Activated CD4-positive, alpha-beta T cell treated with anti-CD3 and anti-CD28 coated beads for 1 hour (primary cell): ENCODE measurements at places on chromosomes 2 and 18.

GRCh38 chr2:238251331-238251730, 11.5 kb upstream of the HES6 start:
- no peak for DNase-seq

- no peak for DNase-seq
These were observed 68.4 kb upstream of the CTDP1 start for GRCh38 chr18:79611040-79611681.

DNA sequence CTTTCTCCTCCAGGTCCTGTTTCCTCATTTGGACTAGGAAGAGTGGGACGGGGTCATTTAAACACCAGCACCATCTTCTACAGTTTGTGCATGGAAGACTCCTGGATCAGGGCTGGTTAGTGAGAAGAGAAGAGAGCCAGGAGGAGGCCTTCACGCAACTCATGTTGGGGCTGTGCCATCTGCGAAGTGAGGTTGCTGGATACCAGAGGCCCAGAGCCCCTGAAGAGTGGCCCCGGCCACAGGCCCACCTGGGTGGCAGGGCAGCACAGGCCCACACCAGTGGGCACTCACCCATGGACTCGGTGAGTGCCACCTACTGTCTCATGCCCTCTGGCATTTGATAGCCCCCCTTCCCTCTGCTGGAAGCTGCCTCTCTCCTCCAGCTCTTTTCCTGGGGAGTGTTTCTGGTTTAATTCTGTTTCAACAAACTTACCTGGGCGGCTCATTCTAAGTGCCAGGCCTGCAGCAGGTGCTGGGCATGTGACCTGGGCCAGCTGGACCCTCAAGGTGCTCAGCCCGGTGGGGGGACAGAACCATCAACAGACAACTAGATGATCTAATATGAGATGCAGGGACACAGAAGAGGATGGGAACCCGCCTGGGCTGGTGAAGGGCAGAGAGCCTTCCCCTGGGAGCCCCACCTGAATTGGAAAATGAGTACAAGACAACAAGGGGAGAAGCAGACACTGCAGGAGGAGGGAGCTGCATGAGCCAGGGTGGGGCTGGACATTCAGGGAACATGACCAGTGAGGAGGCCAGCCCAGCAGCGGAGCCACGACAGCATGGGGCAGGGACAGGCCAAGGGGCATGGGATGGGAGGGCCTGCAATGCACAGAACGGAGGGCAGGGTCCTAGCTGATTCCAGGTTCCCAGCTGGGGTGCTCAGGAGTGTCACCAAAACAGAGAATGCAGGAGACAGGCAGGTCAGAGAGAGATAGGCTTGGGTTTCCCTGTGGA, 70.6 kb downstream of the MARCO start:
- no peak for DNase-seq

GRCh38 chr18:23694637-23695430, 5.6 kb downstream of the LAMA3 start:
- no peak for DNase-seq

- no peak for DNase-seq
These were observed 82.6 kb upstream of the TXNDC2 start for GRCh38 chr18:9803063-9803697.
